ENCODE measurements at places on chromosomes 13 and 19. TPM values are rescaled to one million over a fixed set of nuclear protein-coding genes. Genes with fewer than 3 reads are reported as not detected.

- no peak for DNase-seq
Measured at GRCh38 chr13:25169356-25169755, 2.7 kb downstream of the AMER2 start.

DNA sequence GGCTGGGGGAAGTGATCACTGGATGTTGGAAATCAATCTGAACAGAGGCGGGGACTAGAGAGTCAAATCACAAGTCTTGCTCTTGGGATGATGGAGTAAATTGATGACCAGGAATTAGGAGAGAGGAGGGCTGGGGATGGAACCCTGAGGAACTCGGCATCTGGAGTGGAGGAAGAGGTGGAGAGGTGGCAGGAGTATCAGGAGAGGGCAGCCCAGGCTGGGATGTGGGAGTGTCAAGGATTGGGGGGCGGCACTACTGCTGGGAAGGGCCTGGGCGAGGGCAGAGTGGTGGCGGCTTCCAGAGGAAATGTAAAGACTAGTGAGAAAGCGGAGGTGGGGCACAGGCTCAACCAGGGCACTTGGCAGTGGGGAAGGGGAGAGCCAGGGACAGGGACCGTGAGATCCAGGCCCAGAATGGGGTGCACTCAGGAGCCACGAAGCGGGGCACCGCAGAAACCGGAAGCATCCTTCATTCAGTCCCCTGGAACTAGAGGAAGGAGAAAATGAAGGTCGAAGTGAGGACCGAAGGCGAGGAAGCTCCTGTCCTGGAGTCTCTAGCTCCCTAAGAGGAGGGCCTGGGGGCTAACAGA, 81.2 kb upstream of the GPR183 start:
- no peak for DNase-seq

- DNase-seq: no peak
Measured at GRCh38 chr13:79678100-79678499, 197.1 kb downstream of the NDFIP2 start.

DNA sequence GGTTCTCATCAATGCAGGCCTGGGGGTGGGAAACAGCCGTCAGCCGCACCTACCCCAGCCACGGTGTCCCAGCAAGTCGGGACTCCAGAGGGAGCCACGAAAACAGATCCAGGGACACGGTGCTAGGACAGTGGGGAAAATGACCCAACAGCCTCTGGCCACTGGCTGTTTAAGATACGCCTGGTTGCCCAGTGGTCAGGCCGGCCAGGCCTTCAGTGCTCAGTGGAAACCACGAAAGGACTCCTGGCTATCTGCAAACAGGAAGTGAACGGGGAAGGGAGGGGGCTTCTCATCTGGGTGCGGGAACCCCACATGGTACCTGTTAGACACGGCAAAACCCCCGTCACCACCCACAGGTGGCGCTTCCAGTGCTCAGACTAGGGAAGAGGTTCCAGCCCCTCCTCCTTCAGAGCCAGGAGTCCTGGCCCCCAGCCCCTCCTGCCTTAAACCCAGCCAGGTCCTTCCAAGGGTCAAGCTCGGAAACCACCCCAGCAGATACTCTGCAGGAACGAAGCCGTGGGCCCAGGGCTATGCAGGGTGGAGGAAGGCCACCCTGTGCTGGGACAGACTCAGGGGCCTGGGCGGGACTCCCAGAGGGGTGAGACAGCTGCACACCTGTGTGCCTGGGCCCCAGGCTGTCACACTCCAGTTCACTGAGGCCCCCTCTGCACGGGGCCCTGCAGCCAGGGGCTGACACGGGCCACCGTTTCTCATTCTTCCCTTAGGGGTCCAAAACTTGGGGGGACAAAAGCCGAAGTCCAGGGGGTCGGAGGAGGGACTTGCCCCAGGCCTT, 4.5 kb downstream of the PPP1R12C start:
- peak; percentile 16 for DNase-seq

GRCh38 chr19:41801792-41802211, 5.4 kb downstream of the CEACAM3 start:
- no peak for DNase-seq

GRCh38 chr13:30216111-30216510, 91.2 kb downstream of the KATNAL1 start:
- no peak for DNase-seq

DNA sequence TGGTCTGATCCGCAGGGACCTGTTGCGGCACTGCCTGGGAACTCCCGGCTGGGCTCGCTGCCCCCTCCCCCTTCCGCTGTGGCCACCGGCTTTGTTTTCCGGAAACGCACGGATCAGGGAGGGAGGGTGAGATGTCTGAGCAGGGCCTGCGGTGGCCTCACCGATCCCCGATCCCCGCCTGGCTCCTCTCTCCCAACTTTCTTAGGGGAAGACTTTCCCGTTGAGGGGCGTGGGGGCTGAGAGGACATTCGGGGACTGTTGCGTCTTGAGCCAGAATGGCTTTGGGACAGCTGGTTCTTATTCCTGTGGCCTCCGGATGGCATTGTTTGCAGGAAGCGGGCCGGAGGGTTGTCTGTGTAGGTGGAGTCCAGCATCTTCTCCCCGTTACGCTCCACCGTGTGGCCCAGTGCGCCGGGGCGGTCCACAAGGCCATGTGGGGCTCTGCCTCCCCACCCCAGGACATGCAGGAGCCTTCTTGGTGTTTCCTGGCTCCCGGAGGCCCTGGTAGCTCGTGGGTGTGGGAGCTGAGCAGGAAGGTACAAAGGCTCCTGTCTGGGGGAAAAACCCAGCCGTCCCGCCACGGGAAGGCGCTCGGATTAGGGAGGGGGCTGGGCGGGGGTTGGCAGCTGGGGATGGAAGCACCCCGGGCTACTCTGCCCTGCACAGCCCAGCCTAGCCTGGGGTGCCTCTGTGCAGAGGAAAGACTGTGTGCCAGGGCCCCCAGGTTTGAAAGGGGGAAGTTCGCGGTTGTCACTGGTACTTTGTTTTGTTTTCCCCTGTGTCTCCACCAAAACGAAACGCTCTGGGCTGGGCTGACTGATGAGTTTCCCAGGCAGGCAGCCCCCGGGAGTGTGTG, 1.3 kb downstream of the CSNK1G2 start:
- peak; percentile 86 for DNase-seq

DNA sequence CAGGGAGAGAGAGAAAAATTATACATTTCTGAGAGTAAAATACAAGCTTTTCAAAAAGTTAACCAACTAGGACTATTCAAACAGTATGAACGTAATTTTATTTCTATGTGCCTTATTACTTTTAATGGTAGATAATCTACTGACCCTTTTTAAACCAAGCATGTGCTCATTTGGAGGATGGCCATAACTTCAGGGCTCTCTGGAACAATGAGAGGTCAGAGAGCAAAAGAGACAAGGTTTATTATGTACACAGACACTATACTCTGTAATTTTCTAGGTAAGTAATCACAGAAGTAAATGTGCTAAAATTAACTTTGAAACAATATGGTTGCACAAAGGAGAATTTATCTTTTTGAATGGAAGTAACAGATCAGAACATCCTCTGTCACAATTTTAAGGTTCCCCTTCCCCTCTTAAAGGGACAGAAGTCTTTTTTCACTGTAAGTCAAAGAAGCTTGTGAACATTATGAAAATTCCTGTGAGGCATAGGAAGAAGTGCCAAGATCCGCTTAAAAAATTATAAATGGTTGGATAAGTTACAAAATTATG, 1.0 kb downstream of the POSTN start:
- no peak for DNase-seq

- DNase-seq: peak; percentile 28
Measured at GRCh38 chr13:28100150-28101121, at the start of gene FLT3. TSS of gene FLT3 (minus strand) at chr13:28100576. CDS start at chr13:28100510, 66 bp downstream.

- DNase-seq: no peak
Measured at GRCh38 chr19:35959040-35959967, 23.1 kb downstream of the LRFN3 start.

- peak; percentile 25 for DNase-seq
Measured at GRCh38 chr13:52070929-52071523, 46.5 kb downstream of the UTP14C start.

DNA sequence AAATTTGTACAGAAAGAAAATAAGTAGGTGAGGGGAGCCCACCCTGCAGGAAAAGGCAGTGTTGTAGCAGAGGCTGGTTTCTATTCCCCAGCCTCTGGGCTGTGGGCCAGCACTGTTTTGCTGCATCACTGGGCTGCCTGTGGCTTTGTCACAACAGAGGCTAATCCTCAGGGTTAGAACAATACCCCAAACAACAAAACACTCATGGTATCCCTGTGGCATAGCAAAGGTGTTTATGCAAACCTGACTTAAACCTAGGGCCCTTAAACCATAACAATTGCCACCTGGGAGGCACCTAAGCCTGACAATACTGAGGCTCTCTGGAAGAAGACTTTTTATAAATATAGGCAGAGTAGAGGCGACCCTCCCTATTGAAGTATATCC, 314.7 kb downstream of the OLFM4 start:
- no peak for DNase-seq

DNA sequence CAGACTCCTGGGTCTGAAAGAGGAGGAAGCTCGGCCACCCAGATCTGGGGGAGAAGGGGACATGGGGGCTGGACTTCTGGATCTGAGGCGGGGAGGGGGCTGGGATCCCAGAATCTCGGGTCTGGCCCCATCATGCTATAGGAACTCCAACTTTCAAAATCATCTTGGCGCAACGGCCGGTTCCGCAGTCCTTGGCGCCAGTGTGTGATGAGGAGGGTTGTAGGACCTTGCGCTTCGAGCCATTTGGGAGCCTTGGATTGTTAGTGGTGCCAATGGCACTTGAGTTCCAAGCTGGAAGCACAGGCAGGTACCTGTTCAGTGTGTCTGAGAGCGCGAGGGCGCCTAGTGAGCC, 324 bp downstream of the RUVBL2 start:
- DNase-seq: no peak

GRCh38 chr19:40687525-40688016, 2.9 kb downstream of the NUMBL start:
- DNase-seq: peak; percentile 93

Gene ZNF66
- total RNA-seq: 1.7 TPM

Gene ZNF574
- total RNA-seq: 13.5 TPM

Gene ZNF426
- 19.6 TPM for total RNA-seq

Gene ARRDC2
- 3.5 TPM for total RNA-seq

Gene OR10H1
- total RNA-seq: not detected

Gene DCLK1
- 0.86 TPM for total RNA-seq

Gene CEACAM16
- total RNA-seq: under 0.01 TPM
